Lung microvascular endothelial cell (primary cell): ENCODE measurements at places on chromosomes 1 and 21. TPM values are rescaled to one million over a fixed set of nuclear protein-coding genes. Genes with fewer than 3 reads are reported as not detected.

GRCh38 chr1:58895082-58895481 lies 111.2 kb upstream of the JUN start:
- DNase-seq: no peak

DNA sequence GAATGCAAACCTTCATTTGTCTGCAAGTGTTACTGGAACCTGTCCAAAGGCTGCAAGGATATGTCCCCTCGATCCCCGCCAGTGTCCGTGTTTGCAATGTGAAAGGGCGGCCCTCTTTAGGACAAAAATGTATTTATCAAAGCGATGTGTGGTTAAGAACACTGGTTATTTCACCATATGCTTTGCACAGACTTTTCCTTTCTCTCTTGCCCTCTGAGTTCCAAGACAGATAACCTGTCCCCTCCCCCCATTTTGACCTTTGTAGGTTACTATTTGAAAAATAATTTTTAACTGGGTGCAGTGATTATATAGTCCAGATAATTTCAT lies 1.8 kb downstream of the CHRM3 start:
- DNase-seq: no peak

GRCh38 chr1:67427947-67428346 lies 2.3 kb downstream of the SERBP1 start:
- no peak for DNase-seq

DNA sequence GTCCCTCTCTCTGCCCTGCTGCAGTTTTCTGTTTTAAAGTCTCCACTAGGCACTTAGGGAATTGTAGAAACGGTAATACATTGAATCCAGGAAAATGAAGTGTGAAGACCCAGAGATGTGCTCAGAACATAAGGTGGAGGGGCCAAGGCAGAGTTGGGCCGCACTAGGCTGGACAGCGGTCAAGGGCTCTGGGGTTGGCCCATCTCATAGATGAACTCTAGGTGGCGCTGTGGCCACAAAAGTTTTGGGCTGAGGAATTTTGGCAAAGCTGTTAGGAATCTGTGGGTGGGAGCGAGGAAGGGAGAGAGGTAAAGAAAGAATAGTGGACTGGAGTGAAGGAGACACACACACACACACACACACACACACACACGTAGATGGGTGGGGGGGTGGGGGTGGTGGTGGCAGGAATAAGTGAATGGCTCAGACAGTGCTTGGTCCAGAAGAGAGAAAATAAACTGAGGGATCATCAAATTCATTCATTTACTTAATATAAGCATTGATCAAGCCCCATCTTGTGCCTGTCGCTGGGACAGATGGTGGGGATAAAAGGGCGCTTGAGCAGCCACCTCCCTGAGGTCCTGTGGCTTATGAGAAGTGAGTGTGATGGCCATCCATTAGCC lies 258.5 kb downstream of the TRABD2B start:
- peak; percentile 51 for DNase-seq

DNA sequence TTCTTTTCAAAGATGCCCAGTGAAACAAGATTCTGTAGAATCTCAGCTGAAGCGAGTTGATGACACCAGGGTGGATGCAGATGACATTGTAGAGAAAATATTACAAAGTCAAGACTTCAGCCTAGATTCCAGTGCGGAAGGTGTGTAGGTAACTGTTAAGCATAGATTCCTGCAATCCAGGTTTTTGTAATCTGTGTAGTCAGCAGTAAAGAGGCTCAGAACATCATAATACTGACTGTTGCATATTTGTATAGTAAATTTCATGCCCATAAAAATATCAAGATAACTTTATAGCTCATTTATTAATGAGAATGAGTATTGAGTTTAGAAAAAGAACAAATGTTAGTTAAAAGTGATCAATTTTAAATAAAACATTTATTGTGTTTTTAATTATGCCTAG lies 32.2 kb downstream of the HENMT1 start:
- no peak for DNase-seq

DNA sequence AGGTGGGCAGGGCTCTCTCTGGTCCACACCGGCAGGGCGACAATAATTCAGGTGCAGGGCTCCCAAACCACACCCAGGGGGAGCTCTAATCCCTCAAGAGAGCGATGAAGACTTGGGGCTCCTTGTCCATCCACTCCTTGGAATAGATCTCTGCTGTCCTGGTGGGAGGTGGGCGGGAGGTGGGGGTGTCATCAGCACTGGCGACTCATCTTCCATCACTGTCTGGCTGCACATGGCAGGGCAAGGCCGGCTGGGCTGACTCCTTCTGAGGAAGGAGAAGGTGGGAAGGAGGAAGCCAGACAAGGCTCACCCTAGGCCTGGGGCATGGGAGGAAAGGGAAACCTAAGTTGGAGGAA lies 29.3 kb downstream of the TNNT2 start:
- peak; percentile 44 for DNase-seq

DNA sequence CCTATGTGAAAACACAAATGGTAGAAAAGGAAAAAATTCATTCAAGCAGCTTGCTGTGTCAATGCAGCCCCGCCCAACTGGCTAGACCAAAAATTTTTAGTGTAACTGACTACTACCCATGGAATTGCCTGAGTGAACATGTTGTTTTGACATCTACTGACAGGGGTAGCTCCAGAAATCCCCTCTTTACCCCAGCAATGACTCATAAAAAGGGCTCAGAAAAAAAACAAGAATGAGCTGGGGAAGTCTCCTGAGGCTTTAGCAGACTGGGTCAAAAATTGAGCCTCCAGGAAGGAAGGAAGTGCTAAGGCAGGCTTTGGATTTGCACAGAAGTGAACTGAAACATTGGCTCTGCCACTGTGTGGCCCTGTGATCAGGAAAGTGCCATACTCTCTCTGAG lies 24.4 kb upstream of the FGGY start:
- peak; percentile 33 for DNase-seq

- DNase-seq: peak; percentile 65
Observed at GRCh38 chr1:209567698-209568175, 15.8 kb upstream of the CAMK1G start.

DNA sequence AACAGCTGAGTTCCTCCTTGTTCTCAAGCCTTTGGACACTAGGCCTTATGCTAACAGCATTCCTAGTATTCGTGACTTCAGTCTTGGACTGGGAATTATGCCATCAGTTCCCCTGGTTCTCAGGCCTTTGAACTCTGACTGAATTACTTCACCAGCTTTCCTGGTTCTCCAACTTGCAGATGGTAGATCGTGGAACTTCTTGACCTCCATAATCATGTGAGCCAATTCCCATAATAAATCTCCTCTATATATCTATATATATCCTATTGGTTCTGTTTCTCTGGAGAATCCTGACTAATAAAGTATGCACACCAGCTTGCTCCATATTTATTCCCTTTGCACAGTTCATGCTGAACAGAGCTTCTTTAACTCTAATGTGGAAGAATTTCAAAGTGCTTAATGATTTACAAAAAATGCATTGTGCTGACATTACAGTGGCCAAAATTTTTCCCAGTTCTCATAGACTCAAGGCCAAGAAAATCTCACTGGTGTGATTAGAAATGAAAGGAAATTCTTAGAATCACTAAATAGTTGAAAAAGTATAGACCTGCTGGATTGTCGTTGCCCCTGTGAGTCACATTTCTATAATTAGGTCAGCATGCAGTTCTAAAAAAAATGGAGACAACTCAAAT lies 462.9 kb upstream of the ADAMTS5 start:
- DNase-seq: no peak

DNA sequence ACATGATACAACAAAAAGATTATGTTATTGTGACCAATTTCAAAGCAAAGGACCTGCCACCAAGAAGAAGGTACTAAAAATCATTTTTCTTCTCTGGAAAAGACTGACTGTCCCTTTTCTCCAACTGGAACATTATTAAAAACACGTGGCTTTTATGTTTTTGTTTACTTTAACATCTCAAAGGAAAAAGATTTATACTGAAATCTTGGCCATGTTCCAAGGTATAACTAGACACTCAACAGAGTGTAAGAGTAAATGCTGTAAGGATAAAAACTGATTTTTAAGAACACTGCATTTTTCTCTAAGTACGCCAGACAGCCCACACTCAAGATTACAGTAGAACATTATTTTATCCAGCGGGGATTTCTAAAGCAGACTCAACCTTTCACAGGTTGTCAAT lies 62.1 kb downstream of the BRWD1 start:
- DNase-seq: peak; percentile 1

DNA sequence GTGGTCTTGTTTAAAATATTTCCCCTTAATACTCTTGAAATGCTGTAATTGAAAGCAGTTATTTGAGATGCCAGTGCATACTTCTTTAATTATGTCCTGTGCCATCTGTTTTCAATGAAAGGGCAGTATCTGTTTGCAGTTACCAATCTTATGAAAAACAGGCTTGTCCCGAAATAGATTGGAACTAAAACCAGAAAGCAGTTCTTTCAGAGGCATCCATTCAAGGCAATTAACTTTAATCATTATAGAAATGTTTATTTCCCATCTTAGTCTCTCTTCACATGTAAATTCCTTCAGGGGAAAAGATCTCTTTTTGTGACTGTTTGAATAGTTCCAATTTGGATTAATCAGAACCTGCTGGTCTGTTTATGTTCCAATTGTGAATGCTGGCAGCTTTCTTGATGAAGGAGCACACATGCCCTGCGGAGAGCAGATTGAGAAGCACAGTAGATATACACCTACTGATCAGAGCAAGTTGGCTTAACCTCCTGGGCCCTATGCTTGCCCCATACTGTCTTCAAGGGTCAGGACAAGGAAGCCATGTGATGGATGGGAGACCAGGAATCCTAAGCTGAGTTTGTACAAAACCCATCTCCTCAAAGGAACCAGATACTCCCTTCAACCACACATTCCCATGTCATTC lies 41.6 kb upstream of the MROH9 start:
- no peak for DNase-seq

DNA sequence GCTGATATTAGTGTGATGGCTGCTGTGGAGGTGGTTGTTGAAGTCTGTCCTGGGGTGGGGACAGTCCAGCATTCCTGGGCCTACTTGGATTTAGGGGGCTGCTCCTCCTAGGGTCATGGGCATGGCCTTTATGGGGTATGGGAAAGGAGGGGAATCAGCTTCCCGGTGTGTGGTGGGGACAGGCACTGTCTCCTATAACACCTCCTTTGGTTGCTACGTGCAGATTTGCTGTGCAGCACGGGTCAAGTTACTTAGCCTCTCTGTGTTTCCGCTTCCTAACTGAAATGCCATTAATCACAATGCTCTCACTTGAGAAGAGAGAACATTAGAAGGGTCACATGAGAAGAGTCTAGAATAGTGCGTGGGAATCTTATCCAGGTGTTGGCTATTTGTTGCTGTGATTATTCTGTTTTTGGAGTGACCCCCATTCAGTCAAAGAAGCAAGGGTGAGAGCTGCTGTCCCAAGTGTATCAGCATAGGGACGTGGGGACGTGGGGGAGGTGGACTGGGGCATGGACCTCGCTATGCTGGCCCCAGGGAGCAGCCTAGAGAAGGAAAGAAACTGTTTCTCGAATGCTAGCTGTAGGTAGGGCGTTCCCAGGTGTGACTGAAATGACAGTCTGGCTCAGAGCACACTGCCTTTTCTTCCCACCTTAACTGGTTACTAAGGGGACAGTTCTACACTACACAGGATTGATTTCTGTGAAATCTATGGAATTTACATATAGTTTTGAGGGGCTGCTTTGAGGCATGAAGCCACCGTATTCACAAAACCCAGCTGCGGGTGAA lies 19.9 kb downstream of the SOX13 start:
- no peak for DNase-seq

DNA sequence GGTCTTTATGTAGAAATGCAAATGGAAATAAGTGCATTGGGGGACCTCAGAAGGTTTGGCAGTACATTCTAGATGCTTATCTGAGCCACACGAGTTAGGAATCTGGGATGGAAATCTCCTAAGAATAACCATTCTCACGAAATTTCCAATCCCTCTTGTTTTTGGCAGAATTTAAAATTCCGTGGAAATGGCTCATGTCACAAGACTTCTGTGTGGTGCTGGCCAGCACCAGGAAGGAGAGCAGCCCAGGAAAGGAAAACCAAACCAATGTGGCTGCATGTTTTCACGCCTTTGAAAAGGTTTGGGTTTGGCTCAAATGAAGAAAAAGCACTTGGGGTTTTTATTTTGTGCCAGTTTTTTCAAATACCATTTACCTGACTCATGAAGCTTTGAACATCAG lies 80.1 kb upstream of the KCNK2 start:
- DNase-seq: no peak

GRCh38 chr1:178328728-178329127 lies 168.0 kb downstream of the CLEC20A start:
- no peak for DNase-seq

Gene OR14C36
- not detected in 2 replicates for total RNA-seq
